Activated CD4-positive, alpha-beta T cell treated with anti-CD3 and anti-CD28 coated beads, Interleukin-2, amount 10 ng/mL, durations not matched to agents 7 days and 5 days (primary cell): ENCODE measurements at places on chromosomes 4 and X. TPM values are rescaled to one million over a fixed set of nuclear protein-coding genes. Genes with fewer than 3 reads are reported as not detected.

- no peak for DNase-seq
These were observed 322.4 kb downstream of the ARHGAP10 start for GRCh38 chr4:148054275-148054674.

- DNase-seq: no peak
These were observed 72.4 kb downstream of the PALLD start for GRCh38 chr4:168569066-168569930.

DNA sequence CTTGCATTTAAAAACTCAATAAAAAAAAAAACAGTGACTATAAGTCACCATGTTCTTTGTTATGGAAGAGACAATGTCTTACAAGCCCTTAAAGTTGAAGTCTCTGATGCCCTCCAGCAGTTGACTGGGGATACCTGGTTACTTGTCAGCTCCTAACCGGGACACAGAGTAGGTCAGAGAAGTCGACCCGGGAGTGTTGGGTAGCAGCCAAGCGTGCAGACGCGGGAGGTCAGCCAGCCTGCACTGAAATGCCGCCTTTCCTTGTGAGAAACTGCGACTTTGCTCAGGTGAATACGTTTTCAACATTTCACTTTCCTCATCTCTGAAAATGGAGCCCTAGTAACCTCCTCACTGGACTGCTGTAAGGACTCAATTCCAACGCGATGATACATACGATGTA, 81.8 kb downstream of the F11 start:
- DNase-seq: no peak

GRCh38 chr4:125501568-125501967, 186.8 kb downstream of the FAT4 start:
- DNase-seq: no peak

GRCh38 chrX:30253257-30253656, 6.3 kb downstream of the MAGEB1 start:
- no peak for DNase-seq

Gene ZNF185
- 1.0 TPM for total RNA-seq

Gene ASMT
- not detected for total RNA-seq

Gene CXCL1
- not detected for total RNA-seq
